ENCODE measurements at places on chromosomes 7 and 10.
A peak's percentile ranks its signal among the peaks of the same experiment; 100 is the strongest.

DNA sequence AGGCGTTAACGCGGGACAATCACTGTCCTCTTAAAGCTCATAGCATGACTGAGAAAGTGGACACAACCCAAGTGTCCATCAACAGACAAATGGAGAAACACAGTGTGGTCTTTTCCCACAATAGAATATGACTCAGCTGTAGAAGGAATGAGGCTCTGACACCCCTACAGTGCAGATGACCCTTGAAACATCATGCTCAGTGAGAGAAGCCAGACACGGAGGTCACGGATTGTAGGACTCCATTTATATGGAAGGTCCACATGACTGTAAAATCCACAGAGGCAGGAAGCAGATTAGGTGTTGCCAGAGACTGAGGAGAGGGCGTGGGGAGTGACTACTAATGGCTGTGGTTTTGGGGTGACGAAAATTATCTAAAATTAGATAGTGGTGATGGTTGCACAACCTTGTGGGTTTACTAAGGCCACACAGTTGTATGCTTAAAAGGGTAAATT lies 6.1 kb upstream of the NCAPG2 start:
- peaks cover 4% of the 10 kb centered on the region for H3K4me1 ChIP-seq
- peak; percentile 97 for DNase-seq
- no peak overlapping the region for H3K27ac ChIP-seq
- H3K4me3 ChIP-seq, result no peak overlapping the region
- H3K27me3 ChIP-seq, result no peaks in the 10 kb centered on the region

DNA sequence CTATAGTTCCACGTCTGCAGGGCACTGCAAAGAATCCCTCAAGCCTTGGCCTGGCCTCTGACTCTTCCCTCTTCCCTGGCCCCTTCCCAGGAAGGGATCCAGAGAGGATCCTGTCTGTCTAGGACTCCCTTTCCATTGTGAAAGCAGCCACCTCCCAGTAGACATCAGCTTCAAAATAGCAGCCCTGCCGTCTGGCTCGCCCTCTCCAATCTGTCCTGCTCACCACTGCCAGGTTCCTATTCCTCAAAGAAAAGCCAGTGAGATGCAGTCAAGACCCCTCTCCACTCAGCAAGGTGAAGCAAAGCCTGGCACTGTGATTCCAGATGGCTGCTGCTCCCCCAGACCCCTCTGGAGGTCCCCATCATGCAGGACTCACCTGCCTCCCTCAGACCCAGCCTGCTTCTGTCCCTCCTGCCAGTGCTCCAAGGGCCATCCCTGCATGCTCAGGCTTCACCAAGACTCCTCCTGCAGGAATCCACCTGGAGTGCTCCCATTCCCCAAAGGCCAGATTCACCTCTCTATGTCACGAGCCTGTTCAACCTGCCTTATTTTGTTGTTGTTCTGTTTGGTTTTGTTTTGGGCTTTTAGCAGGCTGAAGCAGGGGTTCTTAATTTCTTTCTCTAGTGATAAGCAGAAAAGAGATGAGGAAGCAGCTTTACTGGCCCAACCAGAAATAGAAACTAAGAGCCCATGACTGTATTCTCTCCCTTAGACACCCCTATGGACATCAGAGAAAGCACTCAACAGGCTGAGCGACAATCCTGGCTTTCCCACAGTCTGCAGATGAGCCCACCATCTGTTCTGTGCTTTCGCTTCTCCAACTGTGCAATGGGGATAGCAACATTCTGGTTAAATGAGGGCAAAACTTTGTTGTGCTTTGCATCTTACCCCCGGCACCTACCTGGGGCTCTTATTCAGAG lies 305.1 kb downstream of the GRID1 start:
- H3K4me1 ChIP-seq, result no peaks in the 10 kb centered on the region
- H3K27ac ChIP-seq, result no peak overlapping the region
- H3K36me3 ChIP-seq, result no peaks in the 10 kb centered on the region
- H3K4me3 ChIP-seq, result no peak overlapping the region
- no peak for DNase-seq

- peak; percentile 43 for DNase-seq
- H3K27me3 ChIP-seq, result no peaks in the 10 kb centered on the region
- no peaks in the 10 kb centered on the region for H3K36me3 ChIP-seq
These were observed 357.2 kb downstream of the HPSE2 start for GRCh38 chr10:98878418-98878817.

GRCh38 chr7:141455723-141456122 lies 95.5 kb upstream of the AGK start:
- no peaks in the 10 kb centered on the region for H3K4me1 ChIP-seq
- DNase-seq, result no peak
- no peak overlapping the region for H3K4me3 ChIP-seq
- no peak overlapping the region for H3K27ac ChIP-seq
- H3K36me3 ChIP-seq, result no peaks in the 10 kb centered on the region
- H3K27me3 ChIP-seq, result no peaks in the 10 kb centered on the region

DNA sequence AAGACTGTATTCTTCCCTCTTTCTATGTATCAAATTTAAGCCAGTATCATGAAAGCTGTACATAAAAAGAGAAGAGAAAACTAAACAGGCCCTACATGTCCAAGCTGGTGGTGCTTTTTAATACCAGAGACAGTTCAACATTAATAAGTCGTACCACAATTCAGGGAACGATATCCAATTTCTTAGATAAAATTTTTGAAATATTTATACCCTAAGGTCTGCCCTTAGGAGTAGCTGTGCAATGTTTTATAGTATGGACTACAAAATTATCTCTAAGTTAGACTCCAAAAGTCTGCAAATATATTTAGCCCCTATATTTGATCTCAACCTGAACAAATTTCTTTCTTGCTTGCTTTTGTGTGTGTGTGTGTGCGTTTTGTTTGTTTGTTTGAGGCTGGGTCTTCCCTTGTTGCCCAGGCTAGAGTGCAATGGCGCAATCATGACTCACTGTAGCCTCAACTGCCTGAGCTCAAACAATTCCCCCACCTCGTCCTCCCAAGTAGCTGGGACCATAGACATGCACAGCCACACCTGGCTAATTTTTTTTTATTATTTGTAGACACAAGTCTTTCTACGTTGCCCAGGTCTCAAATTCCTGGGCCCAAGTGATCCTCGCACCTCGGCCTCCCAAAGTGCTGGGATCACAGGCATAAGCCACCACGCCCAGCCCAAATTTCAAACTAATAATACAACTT lies 13.2 kb downstream of the ARHGAP19 start:
- no peaks in the 10 kb centered on the region for H3K27me3 ChIP-seq
- H3K27ac ChIP-seq, result no peak overlapping the region
- no peaks in the 10 kb centered on the region for H3K4me1 ChIP-seq

DNA sequence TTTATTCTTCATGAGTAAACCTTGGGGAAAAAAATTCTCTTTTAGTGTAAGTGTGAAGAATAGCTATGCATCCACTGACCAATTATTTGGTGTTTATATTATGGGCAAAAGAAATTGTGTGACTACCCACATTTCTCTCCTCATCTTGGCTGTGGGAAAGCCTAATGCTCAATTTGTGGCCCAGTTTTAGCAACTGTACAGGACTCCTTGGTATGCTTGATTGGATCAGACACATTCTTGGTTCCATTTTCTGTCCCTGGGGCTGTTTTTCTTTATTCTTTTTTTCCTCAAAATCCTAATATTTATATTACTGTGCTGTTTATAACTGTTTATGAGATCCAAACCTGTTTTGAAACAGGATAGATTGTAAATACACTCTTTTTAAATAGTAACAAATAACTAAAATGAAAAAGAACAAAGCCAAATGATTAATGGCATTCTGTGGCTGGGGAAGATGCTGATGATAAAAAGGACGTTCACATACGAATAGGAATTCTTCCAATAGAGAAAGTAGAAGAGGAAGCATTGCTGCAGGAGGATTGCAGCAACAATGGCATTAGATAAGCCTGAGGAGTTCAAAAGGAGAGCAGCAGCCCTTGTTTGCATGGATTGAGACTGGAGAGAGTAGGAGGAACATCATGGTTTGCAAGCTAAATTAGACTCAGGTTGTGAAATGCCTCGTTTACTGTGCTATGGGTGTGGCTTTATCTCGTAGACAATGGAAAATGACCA lies 580.5 kb downstream of the INHBA start:
- H3K27me3 ChIP-seq, result no peaks in the 10 kb centered on the region
- DNase-seq, result peak; percentile 52
- H3K4me1 ChIP-seq, result no peaks in the 10 kb centered on the region
- no peak overlapping the region for H3K4me3 ChIP-seq

GRCh38 chr7:1355568-1356340 lies 103.5 kb downstream of the MICALL2 start:
- no peaks in the 10 kb centered on the region for H3K36me3 ChIP-seq
- DNase-seq, result no peak
- no peak overlapping the region for H3K4me3 ChIP-seq
- peaks cover 14% of the 10 kb centered on the region for H3K4me1 ChIP-seq
- H3K27me3 ChIP-seq, result peaks cover 22% of the 10 kb centered on the region
- H3K27ac ChIP-seq, result no peak overlapping the region

DNA sequence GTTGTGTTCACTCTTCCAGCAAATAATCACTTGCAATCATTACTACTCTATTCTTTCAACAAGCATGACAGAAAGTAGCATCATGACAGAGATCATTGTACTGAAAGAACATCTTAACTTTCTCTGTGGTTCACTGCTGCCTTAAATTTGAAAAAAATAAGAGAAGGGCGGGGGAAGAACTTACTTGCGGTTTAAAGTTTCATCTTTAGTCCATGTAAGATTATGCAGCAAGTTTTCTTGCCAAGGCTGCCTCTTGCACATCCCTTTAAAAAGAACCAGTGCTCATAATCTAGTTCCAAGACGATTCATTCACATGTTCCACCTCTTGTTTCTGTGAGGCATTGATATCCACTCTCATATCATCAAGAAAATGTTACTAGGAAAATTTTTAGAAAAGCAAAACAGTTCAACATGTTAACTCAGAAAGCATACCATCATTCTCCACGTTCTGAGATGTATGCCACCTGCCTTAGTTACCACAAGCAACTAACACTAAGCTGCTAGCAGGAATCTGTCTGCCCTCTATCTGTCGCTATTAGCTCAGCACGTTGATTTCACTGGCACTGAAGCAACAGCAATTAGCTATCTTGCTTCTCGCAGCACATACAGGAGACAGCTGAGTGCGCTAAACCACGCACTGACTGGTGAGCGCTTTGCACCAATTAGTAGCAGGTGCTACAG lies at the start of gene PCDH15:
Gene PCDH15, minus strand, starts transcription at position 491 of the 681 bp plus-strand sequence. CDS start 136,969 bp downstream, outside the sequence.
- peak within 1 kb of the TSS; percentile 11 for H3K4me3 ChIP-seq
- H3K4me1 ChIP-seq, result no peaks in the 10 kb centered on the region
- no peaks in the 10 kb centered on the region for H3K27me3 ChIP-seq
- DNase-seq, result peak; percentile 33

DNA sequence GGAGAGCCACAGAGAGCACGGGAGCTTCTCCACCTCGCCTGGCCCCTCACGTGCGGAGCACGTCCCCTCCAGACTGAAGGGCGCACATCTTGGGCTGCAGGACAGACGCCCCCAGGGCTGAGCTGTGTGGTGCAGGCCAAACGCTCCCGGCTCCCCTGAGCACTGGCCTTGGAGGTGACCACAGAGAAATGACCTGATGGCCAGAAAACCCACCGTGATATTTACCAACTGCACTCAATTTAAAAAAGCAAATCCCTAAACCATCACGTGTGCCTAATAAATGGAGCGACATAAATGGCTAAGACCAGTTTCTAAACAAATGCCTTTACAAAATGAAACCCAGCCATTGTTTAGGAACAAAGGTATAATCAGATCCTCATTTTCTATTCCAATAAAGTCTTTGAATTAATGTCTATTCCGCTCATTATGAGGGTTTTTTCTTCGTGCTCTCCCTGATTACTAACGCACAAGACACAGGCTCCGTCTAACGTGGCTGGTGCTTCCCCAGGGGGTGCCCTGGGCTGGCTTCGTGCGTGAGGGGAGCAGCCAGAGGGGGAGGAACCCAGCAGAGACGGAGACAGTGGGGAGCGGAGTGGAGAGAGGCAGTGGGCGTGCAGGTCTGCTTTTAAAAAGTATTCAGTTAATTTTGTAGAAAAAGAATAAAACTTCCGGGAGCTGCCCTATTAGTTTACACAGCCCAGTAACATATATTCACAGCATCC lies 190.3 kb downstream of the DNAJB6 start:
- no peak for DNase-seq
- no peaks in the 10 kb centered on the region for H3K27me3 ChIP-seq
- H3K36me3 ChIP-seq, result no peaks in the 10 kb centered on the region
- H3K4me3 ChIP-seq, result no peak overlapping the region
- no peak overlapping the region for H3K27ac ChIP-seq

DNA sequence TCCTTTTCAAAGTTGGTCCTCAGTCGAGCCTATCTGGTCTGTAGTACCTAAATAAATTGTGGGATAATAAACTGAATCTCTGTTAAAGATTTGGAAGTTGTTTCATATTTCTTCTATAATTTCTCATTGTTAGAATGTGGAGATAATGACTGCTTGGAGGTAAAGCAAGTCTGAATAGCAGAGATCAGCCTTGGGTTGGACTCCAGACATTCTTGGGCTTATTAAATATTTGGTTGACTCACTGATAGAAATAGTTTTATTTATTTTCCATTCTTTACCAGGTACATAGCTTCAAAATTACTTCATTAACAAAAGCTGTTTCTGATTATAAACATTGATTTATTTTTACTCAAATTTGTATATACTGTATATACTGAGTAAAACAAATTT lies 34.3 kb downstream of the TPST1 start:
- no peak overlapping the region for H3K4me3 ChIP-seq
- peaks cover 7% of the 10 kb centered on the region for H3K4me1 ChIP-seq
- no peak for DNase-seq
- peak overlapping the region; percentile 99 for H3K27ac ChIP-seq
- H3K36me3 ChIP-seq, result peaks cover 17% of the 10 kb centered on the region
- H3K27me3 ChIP-seq, result no peaks in the 10 kb centered on the region

- peaks cover 3% of the 10 kb centered on the region for H3K4me1 ChIP-seq
- H3K36me3 ChIP-seq, result no peaks in the 10 kb centered on the region
- peaks cover 50% of the 10 kb centered on the region for H3K27me3 ChIP-seq
- no peak for DNase-seq
- H3K27ac ChIP-seq, result no peak overlapping the region
- no peak overlapping the region for H3K4me3 ChIP-seq
These were observed 70.4 kb upstream of the NFE2L3 start for GRCh38 chr7:26081638-26082037.

DNA sequence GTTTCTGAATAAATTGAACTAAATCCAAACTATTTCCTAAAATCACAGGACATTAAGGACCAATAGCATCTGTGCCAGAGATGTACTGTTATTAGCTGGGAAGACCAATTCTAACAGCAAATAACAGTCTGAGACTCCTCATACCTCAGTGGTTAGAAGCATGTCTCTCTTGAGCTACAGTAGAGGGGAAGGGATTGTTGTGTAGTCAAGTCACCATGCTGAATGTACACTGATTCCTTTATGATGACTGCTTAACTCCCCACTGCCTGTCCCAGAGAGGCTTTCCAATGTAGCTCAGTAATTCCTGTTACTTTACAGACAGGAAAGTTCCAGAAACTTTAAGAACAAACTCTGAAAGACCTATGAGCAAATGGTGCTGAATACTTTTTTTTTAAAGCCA lies 13.9 kb downstream of the MEST start:
- peak; percentile 24 for DNase-seq
- peaks cover 17% of the 10 kb centered on the region for H3K36me3 ChIP-seq
- no peak overlapping the region for H3K27ac ChIP-seq
